A549 treated with CpdA at 1 μM for 4 hours (cell line): ENCODE measurements at places on chromosomes 3 and 15. TPM values are rescaled to one million over a fixed set of nuclear protein-coding genes. Genes with fewer than 3 reads are reported as not detected.

Gene RBMS3
- total RNA-seq = 0.47 to 1.4 TPM (median 0.85 TPM) in 5 replicates

Gene TNNC1
- total RNA-seq = 1.2 to 1.5 TPM (median 1.4 TPM) in 5 replicates

Gene LMLN
- total RNA-seq = 1.7 to 2.6 TPM (median 2.3 TPM) in 5 replicates

Gene PLXNB1
- total RNA-seq = 13.7 to 17.6 TPM (median 14.1 TPM) in 5 replicates

Gene ARGFX
- total RNA-seq = not detected in 5 replicates

Gene XIRP1
- 0.05 to 0.15 TPM (median 0.07 TPM) in 5 replicates for total RNA-seq

Gene JAGN1
- 50.9 to 72.3 TPM (median 67.1 TPM) in 5 replicates for total RNA-seq

Gene ACOX2
- 6.7 to 13.0 TPM (median 10.9 TPM) in 5 replicates for total RNA-seq

Gene FETUB
- total RNA-seq = 0.05 to 0.13 TPM in 2 of 5 replicates, not detected in the others

Gene CXCR6
- total RNA-seq = not detected in 5 replicates

Gene CLDN1
- 26.4 to 33.5 TPM (median 29.0 TPM) in 5 replicates for total RNA-seq

Gene CPA3
- not detected in 5 replicates for total RNA-seq

Gene TJP1
- total RNA-seq = 58.6 to 89.3 TPM (median 63.7 TPM) in 5 replicates

Gene SIDT1
- 0.37 to 0.56 TPM (median 0.46 TPM) in 5 replicates for total RNA-seq

Gene CCRL2
- total RNA-seq = 0.13 to 0.26 TPM (median 0.22 TPM) in 4 of 5 replicates, not detected in the other

Gene GPR62
- total RNA-seq = 0.07 TPM in 1 of 5 replicates, not detected in the others

Gene KIF15
- total RNA-seq = 6.9 to 14.1 TPM (median 9.9 TPM) in 5 replicates

Gene ITIH1
- total RNA-seq = not detected in 5 replicates

Gene FRMD5
- total RNA-seq = 3.4 to 4.8 TPM (median 3.7 TPM) in 5 replicates

Gene FANCD2OS
- total RNA-seq = not detected in 5 replicates

Gene MYO5C
- total RNA-seq = 4.4 to 6.3 TPM (median 5.2 TPM) in 5 replicates

Gene SI
- not detected in 5 replicates for total RNA-seq
